CD4-positive, alpha-beta T cell treated with Interleukin-4 for 1 hour (primary cell): ENCODE measurements at places on chromosomes 16 and 17.

DNA sequence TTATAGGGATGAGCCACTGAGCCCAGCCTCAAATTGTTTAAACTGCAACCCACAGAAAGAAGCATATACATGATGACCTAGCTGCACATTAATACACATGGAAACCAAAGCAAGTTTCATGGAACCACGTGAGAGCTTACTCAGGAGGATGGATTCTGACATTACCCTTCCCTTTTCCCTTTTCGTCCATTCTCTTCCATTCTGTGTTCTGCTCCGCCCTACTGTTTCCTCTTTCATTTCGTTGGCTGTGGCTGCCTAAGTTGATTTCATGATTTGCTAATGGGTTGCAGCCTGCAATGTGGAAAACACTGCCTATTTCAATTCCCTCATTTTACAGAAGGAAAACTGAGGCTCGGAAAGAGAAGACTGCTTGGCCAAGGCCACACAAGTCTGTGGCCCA lies 176.5 kb downstream of the C16orf78 start:
- DNase-seq, result no peak

DNA sequence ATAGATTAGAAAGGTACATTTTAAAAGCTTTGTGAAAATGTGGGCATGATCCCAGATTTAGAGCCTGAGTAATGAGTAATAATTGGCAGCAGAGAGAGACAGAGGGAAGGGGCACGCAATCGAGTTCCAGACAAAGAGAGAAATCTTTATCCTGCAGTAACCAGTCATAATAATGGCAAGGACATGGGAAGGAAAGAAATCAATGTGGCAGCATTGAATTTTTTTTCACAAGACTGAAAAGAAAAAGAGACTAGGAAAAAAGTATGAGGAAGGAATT lies 790.8 kb upstream of the SOX9 start:
- no peak for DNase-seq

DNA sequence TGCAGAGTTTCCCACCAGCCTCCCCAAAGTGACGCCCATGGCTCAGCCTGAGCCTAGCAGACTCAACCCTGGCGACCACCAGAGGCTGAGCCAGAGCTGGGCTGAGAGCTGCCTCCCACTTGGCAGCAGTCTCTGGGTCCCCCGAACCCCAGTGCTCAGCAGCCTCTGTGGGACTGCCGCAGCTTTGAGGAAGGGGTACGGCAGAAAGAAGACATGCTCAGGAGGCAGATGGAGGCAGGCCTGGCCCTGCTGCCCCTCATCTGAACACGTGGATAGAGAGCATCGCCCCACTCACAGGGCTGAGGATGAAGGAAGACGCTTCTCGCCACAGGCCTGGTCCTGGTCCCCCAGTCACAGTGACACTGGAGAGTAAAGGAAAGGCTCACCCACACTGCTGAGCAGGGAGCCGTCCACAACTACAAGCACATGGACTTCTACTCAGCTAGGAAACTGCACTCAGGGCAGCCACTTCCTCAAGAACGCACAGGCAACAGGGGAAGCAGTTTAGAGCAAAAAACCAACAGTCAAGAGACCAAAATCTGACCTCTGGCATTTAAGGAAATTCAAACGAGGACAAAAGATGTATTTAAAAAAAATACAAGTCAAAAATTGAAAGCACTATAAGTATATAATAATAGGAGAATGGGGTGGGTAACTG lies 45.2 kb upstream of the GSG1L start:
- no peak for DNase-seq

- no peak for DNase-seq
These were observed 8.1 kb upstream of the NKD1 start for GRCh38 chr16:50539822-50540710.

- DNase-seq, result no peak
These were observed 10.3 kb upstream of the BAHCC1 start for GRCh38 chr17:81384929-81385319.

DNA sequence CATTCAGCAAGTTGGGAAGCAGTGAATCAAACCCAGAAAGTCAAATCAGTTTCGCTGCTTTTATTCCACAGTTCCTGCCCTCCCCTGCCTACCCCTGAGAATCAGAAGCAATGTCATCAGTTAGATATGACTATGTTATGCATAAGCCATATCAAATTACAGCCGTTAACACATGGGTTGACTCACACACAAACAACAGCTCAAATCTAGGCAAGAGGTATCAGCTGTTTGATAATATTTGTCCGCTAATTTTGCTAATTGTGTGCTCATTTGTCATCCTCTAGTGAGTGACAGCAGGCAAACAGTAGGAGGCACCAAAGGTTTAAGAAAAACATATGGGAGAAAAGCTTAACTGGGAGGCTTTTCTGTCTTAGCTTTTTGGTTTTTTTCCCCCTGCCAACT lies 327.4 kb upstream of the CCL2 start:
- no peak for DNase-seq

GRCh38 chr16:9040800-9041412 lies 50.5 kb upstream of the HAPSTR1 start:
- DNase-seq, result no peak

DNA sequence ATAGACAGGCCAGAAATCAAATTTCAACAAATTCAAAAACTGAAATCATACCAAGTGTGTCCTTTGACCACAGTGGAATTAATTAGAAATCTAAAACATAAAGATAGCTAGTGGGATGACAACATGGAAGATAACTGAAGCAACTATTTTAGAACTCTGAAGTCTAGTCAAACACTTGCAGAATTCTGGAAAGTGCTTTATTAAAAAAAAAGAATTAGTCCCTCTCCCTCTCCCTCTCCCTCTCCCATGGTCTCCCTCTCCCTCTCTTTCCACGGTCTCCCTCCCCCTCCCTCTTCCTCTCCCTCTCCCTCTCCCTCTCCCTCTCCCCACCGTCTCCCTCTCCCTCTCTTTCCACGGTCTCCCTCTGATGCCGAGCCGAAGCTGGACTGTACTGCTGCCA lies 6.7 kb upstream of the OR4D1 start:
- no peak for DNase-seq

DNA sequence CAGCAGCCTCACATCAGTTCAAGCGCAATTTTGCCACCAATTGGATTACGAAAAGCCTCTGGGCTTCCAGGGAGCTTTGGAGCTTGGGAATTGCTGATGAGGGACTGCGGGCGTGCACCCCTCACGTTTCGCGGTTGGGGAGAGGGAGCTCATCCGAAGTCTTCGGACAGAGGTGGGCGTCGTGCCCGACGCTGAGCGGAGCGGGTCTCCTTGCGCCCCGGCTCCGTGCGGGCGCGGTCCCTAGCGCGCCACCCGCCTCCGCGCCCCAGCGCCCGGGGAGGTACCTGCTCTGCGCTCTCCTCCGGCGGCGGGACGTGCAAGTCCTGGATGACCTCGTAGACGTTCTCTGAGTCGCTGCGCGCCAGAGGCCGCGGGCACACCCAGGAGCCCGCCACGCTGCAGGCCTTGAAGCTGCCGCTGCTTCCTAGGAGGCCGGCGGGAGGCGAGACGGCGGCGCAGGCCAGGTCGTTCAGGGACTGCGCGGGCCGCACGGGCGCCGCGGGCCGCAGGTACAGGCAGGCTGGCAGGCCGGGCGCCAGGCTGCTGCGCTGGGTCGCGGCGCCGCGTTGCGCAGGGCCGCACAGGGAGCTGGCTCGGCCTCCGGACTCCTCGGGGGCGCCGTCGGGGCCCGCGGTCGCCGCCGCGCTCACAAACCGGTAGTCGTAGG lies 3.2 kb downstream of the ARHGAP27 start:
- DNase-seq, result no peak

GRCh38 chr16:56108056-56108471 lies 83.2 kb upstream of the GNAO1 start:
- DNase-seq, result no peak

GRCh38 chr17:6160232-6160555 lies 90.0 kb downstream of the WSCD1 start:
- no peak for DNase-seq

GRCh38 chr17:75205793-75206163 lies 299 bp downstream of the NUP85 start:
- no peak for DNase-seq

GRCh38 chr16:15052747-15053476 lies 3.0 kb downstream of the NTAN1 start:
- DNase-seq, result peak; percentile 35

DNA sequence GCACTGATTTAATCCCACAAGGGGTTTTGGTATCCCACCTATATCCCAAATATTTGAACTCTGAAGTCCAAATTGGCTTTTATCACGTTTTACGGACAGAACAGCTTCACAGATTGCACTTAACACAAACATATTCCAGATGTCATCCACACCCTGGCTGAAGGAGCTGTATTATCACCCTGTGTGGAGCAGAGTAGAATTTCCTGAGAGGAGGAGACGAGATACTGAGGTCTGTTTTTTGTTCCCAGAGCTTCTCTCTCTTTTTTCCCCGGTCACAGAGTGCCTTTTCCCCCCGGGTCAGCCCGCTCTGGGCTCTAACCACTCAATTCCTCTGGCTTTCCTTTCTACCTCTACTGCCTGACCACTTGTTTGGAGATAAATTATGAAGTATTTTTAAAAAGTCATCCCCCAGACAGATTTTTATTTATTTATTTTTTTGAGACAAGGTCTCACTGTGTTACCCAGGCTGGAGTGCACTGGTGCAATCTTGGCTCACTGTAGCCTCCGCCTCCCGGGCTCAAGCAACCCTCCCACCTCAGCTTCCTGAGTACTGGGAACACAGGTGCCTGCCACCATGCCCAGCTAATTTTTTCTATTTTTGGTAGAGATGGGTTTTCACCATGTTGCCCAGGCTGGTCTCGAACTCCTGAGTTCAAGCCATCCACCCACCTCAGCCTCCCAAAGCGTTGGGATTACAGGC lies 30.7 kb downstream of the DNAH2 start:
- no peak for DNase-seq

GRCh38 chr17:4485676-4486646 lies 12.7 kb upstream of the SPNS2 start:
- DNase-seq, result peak; percentile 43
